ENCODE measurements at places on chromosomes 3 and 15. TPM values are rescaled to one million over a fixed set of nuclear protein-coding genes. Genes with fewer than 3 reads are reported as not detected.

The PLSCR2 gene
- not detected for total RNA-seq

- no peak for DNase-seq
These were observed 21.4 kb downstream of the CBLB start for GRCh38 chr3:105847452-105847851.

DNA sequence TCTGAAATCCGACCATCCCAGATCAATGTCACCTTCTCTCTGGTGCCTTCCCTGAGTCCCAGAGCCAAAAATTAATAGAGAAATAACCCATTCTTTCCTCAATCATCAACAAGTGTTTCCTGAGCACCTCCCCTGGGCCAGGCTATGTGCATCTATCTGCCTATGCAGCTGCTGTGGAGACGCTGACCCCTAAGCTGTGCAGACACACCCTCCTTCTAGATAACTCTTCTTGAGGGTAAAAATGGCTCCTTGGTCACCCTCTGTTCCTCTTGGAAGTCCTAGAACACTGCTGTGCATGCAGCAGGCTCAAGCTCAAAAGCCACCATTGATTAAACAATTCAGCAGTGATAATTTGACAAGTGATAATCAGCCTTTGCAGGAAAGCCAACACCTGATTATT lies 18.4 kb downstream of the CA12 start:
- no peak for DNase-seq

The TTLL13 gene
- total RNA-seq: 1.1 TPM

DNA sequence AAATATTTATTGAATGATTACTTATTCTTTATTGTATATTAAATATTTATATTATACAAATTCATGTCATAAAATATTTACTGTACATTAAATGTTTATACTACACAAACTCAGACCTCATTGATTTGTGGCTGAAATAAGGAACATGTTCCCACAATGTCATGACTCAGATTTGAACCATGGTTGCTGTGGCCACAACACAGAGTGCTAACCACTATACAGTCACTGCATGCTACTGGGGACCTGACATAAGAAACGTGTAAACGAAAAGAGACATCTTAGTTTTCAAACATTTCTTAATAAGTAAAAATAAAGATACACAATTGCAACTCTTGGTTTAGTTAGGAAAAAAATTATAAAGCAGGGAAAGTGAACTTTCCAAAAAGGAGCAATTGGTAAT lies 99.1 kb upstream of the AGTR1 start:
- DNase-seq: no peak

The ALG1L2 gene
- 0.60 TPM for total RNA-seq

DNA sequence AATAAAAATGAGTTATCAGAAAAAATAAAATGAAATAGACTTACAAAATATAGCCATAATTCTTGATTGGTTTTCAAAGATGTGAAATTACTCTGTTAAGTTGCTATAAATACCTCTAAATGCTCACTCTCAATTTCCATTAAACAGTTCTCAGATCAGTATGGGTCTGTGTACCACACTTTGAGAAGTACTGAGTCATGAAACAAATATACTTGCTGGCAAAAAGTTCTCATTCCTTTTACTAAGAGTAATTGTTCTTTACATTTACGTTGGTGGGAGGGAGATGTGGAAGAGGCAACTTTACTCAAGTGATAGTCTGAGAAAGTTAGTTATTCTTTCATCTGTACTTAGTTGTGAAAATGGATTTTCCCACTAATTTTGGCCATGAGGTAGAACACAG lies 96.3 kb downstream of the ZNF385D start:
- DNase-seq: no peak

DNA sequence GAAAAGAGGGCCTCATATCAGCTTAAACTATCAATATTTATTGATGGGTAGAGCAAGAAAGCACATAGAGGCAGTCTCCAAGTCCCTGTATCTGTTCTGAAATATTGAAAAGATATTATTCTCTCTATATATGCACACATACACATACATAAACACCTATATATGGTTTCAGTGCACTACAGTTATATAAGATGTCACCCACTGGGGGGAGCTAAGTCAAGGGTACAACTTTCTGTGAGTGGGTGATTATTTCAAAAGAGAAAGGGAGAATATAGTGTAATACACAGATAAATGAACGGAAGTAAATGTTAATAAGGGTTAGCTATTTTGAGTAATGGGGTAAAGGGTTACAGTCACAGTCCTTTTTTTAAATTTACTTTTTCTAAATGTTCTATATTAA lies 8.8 kb downstream of the SNTN start:
- no peak for DNase-seq
